ENCODE measurements at places on chromosomes 16 and 17.

DNA sequence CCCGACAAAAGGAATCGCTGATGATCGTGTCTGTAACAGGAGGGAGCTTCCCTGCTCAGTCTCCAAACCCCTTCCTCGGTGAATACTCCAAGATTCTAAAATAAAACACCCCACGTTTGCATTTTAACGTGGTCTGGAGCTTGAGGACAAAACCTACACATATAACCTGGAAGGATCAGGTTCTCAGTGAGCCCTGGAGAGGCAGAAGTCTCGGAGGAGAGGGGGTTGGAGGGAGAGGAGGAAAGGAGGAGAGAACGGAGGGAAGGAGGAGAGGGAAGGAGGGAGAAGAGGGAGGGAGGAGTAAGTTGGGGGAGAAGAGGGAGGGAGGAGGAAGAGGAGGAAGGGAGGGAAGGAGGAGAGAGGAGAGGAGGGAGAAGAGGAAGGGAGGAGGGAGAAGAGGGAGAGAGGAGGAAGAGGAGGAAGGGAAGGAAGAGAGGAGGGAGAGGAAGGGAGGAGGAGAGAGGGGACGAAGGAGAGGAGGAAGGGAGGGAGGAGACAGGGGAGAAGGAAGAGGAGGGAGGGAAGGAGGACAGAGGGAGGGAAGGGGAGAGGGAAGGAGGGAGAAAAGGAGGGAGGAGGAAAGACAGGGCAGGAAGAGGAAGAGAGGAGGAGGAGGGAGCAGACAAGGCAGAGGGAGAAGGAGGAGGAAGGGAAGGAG, 27.4 kb upstream of the GINS2 start:
- no peak for DNase-seq

GRCh38 chr16:10652730-10653590, 41.8 kb downstream of the TEKT5 start:
- DNase-seq, result no peak

GRCh38 chr16:35150805-35151312, 1691.4 kb downstream of the TP53TG3F start:
- no peak for DNase-seq

- DNase-seq, result no peak
Observed at GRCh38 chr17:56697190-56697589, 103.7 kb downstream of the NOG start.

DNA sequence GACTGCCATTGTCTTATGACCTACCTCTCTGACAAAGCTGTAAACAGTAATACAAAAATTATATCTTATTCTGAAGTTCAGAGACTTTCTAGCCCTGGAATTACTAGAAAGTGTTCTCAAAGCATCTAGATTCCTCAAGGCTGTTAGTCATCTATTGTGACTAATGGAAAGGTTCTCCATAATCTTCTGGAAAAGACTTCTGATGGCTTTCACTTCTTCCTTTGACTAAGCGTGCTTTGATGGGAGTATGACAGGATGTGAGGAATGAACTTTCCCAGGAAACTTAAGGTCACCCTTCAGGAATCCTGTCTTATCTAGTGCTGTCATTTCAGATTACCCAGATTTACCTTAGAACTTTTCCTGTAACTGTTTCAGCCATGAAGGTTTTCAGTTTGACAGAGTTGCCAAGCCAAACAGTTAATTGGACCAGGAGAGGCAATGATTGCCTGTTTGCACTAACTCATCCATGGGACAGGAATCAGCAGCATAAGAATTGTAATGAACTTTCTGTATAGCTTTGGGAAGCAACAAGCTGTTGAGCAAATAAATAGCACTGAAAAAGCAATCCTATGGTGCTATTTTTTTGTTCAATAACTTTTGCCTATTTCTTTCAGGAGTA, 43.5 kb downstream of the AP2B1 start:
- DNase-seq, result no peak

- DNase-seq, result peak; percentile 33
Observed at GRCh38 chr16:87789437-87790291, 23.9 kb upstream of the KLHDC4 start.

DNA sequence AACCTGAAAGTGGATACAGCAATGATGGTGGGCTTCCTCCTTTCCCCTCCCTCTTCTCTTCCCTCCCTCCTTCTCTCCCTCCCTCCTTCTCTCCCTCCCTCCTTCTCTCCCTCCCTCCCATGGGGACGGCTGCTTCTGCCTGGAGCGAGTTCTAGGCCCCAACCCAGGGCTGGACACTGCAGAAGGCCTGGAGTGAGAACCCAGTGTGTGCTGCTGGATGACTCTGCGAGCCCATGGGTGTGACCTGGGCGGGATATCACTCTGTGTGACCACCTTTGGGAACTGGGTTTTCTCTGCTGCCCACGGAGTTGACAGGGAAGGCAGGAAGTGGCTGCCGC, 242.6 kb upstream of the GSE1 start:
- no peak for DNase-seq

DNA sequence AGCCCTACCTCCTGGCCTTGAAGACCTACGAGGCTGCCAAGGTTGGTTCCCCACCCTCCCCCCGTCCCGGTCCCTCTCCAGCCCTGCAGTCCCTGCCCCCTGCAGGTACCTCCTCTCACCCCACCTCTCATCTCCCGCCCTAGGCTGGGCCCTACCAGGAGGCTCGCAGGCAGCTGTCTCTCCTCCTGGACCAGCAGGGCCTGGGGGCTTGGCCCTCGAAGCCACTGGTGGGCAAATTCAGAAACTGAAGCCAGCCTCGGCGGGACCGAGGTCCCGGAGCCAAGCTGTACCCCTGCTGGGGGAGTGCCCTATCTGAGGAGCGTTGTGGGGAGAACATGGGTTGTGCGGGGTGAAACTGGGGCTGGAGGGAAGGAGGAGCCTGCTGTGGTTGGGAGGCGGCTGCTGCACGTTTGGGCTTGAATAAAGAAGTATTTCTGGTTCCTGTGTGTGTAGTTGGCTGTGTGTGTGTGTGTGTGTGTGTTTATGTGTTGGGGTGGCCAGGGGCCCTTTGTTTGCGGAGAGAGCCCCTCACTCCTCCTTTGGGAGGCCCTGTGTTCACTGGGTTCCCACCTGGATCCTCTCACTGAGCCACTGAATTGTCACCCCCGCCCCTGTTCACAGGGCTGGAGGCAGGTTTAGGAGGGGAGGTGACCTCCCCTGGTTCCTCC, 5.9 kb downstream of the ADAD2 start:
- DNase-seq, result no peak

GRCh38 chr16:68470461-68471150, 22.3 kb upstream of the SMPD3 start:
- no peak for DNase-seq

DNA sequence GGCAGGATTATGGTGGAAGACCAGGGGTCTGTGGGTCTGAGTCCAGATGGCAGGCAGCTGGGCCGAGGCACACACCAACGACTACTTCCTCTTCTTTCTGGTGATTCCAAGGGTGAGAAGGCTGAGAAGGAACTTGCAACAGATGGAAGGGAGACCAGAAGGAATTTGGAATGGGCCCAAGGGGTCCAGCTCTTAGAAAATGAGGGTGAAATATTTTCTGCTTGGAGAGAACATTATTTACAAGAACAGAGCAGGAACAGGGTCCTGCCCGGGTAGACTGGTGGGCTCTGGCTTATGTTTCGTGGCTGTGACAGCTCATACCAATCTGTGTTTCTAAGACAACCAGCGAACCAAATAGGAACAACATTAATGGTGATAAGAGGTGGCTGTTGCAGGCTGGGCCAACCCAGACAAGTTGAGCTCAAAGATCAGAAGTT, 36.6 kb downstream of the CCDC42 start:
- peak; percentile 76 for DNase-seq

GRCh38 chr17:27233059-27233458, 60.9 kb upstream of the WSB1 start:
- DNase-seq, result no peak

GRCh38 chr17:36944553-36944952, 4.2 kb upstream of the AATF start:
- DNase-seq, result no peak

DNA sequence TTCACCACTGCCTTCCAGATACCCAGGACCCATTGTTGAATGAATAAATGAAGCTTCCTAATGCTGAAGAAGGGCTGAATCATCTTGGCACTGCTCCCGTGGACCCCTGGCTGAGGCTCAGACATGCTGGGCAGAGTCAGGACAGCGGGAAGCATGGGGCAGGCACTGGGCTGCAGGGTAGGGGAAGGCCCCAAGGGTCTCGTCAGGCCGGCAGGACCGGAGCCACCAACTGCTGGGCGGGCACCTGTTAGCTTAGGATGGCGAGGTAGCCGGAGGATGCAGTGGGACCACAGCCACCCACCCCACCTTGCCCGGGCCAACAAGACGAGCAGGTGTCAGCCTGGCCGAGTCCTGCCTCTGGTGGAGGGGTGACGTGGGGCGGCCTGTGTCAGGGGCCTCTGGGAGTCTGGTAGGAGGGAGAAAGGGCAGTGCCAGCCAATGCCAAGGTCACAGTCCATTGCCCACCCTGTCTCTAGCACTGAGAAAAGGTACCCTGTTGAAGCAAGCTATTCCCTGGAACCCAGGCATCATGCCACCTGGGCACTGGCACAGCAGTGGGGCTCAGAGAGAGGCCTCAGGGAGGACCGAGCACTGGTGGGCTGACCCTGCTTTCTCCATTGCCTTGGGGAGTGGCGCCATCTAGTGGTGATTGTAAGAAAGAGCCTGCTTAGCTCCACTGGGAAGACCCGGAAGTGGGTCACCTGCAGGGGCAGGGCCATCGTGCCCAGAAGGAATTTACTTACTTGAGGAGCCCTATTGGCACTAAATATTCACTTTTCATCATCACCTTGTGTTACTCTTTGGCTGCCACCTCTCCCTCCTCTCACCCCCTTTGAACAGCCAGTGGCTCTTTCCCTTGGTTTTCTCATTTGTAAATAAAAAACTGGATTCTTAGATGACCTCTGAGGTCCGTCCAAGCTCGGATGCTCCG, 3.0 kb upstream of the DLX3 start:
- peak; percentile 94 for DNase-seq
